ENCODE measurements at places on chromosomes 11 and 22. TPM values are rescaled to one million over a fixed set of nuclear protein-coding genes. Genes with fewer than 3 reads are reported as not detected.
A peak's percentile ranks its signal among the peaks of the same experiment; 100 is the strongest.

DNA sequence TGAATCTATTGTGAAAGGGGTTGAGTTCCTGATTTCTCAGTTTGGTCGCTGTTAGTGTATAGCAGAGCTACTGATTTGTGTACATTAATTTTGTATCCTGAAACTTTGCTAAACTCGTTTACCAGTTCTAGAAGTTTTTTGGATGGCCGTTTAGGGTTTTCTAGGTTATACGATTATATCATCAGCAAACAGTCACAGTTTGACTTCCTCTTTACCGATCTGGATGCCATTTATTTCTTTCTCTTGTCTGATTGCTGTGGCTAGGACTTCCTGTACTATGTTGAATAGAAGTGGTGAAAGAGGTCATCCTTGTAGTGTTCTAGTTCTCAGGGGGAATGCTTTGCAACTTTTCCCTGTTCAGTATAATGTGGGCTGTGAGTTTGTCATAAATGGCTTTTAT lies 24.6 kb upstream of the OOSP4B start:
- DNase-seq: no peak

DNA sequence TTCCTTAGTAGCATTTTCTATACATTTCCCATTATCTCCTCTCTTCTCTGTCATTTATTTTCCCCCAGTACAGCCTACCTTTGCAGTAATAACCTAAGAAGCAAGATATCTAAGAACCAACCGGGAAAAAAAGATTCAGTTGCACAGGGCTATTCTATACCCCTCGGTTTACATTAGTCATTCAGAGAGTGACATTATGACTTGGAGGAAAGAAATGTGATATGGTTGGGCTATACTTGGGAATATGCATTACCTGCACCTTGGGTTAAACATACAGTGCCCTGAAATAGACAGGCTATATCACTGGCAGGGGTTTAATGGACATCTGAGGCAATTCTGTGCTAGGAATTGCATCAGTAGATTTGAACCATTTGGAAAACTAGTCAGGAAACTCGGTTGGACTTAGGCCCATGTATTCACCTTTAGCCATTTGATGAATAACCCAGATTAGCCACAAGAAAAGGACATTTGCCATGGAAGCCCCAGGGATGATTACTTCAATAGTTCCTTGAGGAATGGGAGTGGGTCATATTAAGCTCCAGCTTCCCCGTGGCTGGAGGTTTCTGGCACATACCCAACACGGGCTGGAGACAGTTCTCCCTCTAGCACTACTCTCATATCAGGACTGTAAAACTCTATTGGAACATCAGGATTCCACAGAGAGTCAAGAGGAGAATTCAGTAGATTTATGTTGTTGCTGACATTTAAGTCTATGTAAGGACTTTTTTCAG lies 973.2 kb downstream of the NTM start:
- DNase-seq: no peak

Gene WNT11
- 27.5 TPM for total RNA-seq

Gene TRPM5
- not detected for total RNA-seq

Gene SLC22A8
- not detected for total RNA-seq

DNA sequence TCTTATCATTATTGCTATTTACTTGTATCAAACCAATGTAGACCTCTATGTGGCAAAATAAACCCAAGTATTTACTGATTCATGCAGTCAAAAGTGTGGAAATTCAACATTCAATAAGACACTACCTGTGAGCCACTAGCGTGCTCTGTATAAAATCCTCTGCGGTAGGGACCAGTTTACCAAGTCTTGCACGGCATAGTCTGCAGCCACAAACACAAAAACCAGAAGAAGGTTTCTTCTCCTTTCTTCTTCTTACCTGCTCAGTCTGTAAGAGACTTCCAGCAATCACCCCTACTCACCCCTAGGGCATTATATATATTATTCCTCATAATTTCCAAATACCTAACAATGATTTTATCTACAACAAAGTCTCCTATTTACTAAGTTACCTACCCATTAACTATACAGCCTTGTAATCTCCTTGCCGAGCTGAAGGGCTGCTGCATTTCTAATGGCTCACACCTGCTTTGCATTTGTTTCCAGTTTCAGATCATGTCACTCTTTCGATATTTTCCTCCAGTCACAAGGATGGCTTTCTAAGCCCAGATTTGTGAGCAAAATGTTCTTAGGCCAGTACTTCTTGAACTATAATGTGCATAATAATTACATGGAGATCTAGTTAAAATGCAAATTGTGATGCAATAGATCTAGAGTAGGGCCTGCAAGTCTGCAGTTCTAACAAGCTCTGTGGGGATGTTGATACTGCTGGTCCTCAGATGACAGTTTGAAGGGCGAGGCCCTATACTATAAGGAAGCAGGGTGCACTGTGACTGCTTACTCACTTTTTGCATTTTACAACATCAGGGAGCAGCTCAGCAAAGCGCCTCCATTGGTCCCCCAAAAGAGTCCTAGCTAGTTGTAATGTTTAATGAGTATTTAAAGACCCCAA lies 191.9 kb upstream of the DDI1 start:
- no peak for DNase-seq

GRCh38 chr11:19978668-19979518 lies 181.4 kb downstream of the DBX1 start:
- DNase-seq: no peak

Gene RBMXL2
- total RNA-seq: not detected

DNA sequence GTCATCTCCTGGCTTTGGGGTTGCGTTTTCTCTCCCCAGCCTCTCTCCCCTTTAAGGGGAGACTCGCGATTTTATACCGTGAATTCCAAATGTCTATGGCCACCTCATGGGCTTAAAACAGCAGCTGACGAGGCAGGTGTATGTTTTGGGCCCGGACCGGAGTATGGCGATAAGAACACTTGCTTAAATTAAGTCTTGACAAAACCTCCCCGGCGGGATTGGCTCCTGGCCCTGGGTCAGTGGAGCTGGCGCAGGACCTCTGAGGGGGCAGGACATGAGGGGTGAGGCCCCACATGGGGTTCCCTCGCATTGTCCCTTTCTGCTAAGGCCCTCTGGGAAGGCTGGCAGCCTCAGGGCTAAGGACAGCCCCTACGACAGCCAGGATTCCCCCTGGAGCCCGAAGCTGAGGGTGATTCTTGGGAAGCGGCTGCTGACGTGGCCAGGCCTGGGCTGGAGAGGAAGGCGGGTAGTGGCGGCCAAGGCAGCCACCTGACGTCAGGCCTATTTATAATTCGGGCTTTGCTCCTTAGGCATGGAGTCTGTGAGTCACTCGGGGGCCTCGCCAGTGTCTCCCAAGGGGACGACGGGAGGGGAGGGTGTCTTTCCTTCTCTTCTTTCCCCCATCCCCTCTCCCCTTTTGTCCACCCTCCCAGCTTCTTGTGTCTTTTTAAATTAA lies 12.7 kb downstream of the MYO18B start:
- DNase-seq: peak; percentile 94
